Activated CD8-positive, alpha-beta T cell treated with anti-CD3 and anti-CD28 coated beads, Interleukin-2, amount 10 ng/mL, durations not matched to agents 7 days and 5 days (primary cell): ENCODE measurements at places on chromosomes 6 and 20.
A peak's percentile ranks its signal among the peaks of the same experiment; 100 is the strongest.

DNA sequence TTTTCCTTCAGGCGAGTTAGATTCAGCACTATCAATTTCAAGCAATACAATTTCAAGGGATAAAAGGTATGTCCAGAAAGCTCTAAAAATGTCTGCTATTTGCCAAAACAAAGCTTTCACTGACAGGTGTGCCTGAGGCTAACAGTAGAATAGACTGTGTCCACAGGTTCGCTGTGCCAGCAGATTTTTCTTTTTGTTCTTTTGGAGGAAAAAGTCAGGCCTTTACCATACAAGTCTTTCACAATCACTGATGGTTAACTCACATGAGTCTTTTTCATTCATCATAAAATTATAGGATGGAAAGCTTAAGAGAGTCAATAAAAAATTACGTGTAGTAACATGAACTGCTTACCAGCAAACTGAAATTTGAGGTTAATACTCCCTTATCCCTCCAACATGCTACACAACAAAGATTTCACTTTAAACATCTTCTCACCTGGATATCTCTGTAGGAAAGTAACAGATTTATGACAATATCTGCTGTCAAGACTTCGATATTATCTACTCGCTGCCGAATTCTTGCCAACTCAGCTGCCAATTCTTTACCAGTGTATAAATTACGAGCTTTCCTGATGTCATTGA, 95.4 kb downstream of the MAP3K5 start:
- peaks cover 15% of the 10 kb centered on the region for H3K36me3 ChIP-seq
- H3K4me3 ChIP-seq = no peak overlapping the region
- no peak overlapping the region for H3K27ac ChIP-seq

DNA sequence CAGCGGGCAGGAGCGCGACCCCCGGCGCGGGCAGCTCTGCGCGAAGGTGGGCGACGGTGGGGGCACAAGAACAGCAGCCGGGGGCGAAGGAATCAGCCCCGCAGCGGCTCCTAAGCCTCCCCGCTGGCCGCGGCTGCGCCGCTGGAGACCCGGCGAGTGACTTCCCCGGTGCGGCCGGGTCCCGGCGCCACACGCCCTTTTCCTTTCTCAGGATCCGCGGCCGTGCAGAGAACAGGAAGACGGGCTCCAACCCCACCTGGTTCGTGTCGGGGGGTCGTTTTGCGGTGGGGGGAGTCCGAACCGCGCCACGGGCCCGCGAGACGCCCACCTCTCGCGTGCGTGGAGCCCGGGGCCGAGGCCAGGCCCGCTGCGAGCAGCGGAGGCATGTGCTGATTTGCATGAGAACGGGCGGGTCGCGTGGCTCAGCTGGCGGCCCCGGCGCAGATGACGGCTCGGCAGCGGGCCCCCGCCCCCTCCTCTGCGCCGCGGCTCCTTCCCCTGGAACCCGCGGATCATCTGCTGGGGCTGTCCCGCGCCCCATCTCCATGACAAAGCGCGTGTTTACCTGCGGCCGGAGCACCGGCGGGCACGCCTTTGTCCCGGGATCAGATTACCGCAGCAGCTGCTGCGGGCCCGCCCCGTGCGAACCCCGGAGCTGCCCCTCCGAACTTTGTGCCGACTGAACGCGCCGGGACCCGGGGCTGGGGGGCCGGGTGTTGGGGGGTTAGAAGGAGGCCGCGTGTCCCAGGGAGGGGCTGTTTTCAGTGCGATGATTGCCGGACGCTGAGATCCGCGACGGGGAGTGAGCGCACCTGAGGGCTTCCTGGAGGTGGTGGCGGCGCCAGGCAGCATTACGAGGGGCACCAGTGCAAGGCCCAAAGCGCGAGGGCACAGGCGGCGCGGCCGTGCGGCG, 4.9 kb upstream of the DLL1 start:
- no peaks in the 10 kb centered on the region for H3K36me3 ChIP-seq
- H3K27ac ChIP-seq = no peak overlapping the region
- H3K27me3 ChIP-seq = peaks cover 74% of the 10 kb centered on the region
- no peak for DNase-seq
- peak overlapping the region; percentile 65 for H3K4me3 ChIP-seq

GRCh38 chr20:51381557-51381956, 161.0 kb downstream of the NFATC2 start:
- H3K27me3 ChIP-seq = no peaks in the 10 kb centered on the region
- no peak overlapping the region for H3K4me3 ChIP-seq
- H3K36me3 ChIP-seq = peaks cover 32% of the 10 kb centered on the region
- no peak for DNase-seq
- H3K27ac ChIP-seq = peak overlapping the region; percentile 53
- peaks cover 37% of the 10 kb centered on the region for H3K4me1 ChIP-seq

DNA sequence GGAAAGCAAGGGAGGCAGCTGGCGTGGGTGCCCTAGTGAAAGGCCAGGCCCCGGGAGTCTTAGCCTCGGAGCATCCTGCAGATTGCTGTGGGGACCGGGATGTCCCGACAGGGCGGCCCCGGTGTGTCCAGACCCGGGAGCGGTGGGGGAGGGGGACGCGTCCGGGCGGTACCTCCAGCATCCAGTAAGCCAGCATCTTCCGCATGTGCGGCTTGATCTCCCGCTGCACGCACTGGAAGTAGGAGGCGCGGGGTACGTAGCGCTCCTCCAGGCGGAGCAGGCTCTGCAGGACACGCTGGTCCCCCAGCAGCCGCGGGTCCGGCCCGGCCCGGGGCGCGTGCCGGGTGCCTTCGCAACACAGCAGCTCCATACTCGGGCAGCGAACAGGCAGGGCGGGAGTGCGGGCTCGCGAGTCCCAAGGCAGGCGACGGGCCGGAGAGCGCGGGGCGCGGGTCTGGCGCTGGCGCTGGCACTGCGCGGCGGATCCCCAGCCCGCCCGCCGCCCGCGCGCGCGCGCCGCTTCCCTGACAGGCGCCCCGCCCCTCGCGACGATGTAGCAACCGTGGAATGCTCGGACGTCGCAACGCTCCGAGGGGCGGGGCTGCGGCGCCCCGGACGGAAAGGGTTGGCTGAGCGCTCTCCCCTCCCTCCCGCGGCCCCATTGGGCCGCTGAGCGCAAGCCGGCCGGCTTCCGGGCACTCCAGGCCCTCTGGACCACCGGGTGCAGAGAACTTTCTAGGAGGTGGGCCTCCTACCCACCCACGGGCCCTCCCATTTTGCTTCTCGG, at the start of gene CCND3:
Gene CCND3, minus strand, starts transcription at position 529 of the 787 bp plus-strand sequence. Its CDS starts 159 bp downstream, at position 370.
- H3K27ac ChIP-seq = peak within 1 kb of the TSS; percentile 97
- peak within 1 kb of the TSS; percentile 99 for H3K4me3 ChIP-seq
- H3K27me3 ChIP-seq = no peaks in the 10 kb centered on the region
- peaks cover 58% of the 10 kb centered on the region for H3K4me1 ChIP-seq
- H3K36me3 ChIP-seq = peaks cover 48% of the 10 kb centered on the region
- DNase-seq = peak; percentile 93
